ENCODE measurements at places on chromosomes 12 and 14.

DNA sequence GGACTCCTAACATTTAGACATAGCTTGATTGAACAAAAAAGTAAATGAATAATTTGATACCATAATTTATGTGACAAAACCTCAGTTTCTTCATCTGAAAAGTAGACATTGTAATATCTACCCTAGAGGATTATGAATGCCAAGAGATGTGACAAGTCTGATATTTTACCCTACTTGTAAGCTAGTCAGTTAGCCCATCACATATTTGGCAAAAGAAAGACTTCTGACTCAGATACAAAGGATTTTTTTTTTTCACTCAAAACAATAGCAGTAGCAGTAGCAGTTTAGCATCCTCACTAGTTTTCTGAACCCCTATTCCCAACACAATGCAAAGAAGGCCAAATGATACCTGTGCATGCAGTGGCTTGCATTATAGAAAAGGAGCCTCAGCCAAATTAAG, 377.3 kb upstream of the E2F7 start:
- no peak for DNase-seq

- DNase-seq: no peak
Measured at GRCh38 chr12:132729541-132730320, 19.1 kb downstream of the PGAM5 start.

- DNase-seq: no peak
Measured at GRCh38 chr12:98151105-98151590, 364.2 kb upstream of the TMPO start.

GRCh38 chr12:112900298-112901145, 6.2 kb upstream of the OAS1 start:
- peak; percentile 47 for DNase-seq

All from GM12864 (cell line).